ENCODE measurements at places on chromosomes 13 and 19.

- DNase-seq: no peak
Measured at GRCh38 chr13:47454986-47455385, 546.1 kb downstream of the SUCLA2 start.

DNA sequence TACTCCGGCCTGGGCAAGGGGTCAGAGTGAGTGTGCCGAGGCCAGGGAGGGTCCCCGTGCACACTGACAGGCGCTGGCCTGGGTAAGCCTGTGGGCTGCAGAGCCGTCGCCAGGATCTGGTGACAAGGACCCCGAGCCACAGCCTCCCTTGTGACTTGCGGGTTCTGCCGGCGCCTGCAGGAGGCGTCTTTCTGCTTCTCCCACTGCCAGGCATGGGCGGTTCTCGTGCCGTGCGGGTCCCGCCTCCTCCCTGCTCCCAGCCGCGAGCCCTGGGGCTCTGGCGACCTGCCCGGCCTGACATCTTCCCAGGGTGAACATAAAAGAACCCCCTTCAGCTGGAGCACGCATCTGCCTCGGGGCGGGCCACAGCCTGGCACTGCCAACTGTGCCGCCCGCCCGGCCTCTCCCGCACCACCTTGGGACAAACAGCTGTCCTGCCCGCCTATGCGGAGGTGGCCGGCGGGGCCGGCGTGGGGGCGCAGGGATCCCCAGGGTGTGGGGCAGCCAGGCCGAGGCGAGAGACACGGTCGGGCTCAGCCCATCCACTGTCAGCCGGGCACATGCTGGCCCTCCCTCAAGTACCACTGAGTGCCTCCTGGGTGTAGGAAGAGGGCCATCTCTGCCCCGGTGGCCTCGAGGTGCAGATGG, 1.5 kb upstream of the HCN2 start:
- peak; percentile 63 for DNase-seq

DNA sequence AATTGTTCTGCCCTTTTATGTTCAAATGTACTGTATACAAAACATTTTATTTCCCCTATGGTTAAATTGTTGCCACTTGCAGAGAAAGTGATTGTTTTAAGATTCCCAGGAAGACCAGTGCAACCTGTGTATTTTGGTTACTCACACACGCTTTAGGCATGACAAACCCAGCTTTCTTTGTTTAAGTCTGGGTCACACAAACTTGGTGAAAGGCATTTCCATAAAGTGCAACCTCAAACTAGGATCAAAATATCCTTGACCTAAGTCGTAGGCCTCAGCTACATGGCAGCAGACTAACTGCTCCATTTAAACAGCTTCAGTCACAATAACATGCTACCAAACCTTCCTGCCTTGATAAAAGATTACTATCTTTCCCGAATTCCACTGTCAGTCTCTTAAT, 639.0 kb upstream of the PRR20A start:
- DNase-seq: no peak

DNA sequence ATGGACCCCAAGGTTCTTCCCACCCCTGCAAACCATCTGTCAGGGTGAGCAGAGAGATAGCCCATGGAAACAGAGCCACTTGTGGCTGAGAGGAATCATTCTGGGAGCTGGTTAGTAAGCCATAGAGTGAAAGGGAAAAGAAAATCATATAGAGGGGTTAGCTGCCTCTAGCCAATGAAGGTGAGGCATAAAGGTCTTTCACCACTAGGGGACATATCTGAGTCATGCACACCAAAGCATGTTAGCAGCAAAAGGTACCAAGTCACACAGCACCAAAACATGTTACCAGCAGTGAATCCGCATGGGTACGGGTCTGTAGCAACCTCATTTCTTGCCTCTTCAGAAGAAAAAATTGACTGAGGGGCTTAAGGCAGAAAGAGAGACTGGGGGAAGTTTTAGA, 76.7 kb upstream of the ZNF43 start:
- no peak for DNase-seq

DNA sequence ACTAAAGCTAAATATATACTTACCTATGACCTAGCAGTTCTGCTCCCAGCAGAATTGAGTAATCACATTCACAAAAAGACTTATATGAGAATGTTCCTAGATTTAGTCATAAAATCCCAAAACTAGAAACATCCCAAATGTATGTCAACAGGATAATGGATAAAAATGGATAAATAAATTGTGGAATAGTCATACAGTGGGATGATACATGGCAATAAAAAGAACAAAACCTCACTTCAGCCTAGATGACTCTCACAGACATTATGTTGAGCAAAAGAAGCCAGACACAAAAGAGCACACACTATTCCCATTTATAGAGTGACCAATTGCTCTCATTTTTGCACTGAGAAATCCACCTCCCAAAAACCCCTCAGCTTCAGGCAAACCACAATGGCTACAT, 352.4 kb upstream of the HTR2A start:
- no peak for DNase-seq

DNA sequence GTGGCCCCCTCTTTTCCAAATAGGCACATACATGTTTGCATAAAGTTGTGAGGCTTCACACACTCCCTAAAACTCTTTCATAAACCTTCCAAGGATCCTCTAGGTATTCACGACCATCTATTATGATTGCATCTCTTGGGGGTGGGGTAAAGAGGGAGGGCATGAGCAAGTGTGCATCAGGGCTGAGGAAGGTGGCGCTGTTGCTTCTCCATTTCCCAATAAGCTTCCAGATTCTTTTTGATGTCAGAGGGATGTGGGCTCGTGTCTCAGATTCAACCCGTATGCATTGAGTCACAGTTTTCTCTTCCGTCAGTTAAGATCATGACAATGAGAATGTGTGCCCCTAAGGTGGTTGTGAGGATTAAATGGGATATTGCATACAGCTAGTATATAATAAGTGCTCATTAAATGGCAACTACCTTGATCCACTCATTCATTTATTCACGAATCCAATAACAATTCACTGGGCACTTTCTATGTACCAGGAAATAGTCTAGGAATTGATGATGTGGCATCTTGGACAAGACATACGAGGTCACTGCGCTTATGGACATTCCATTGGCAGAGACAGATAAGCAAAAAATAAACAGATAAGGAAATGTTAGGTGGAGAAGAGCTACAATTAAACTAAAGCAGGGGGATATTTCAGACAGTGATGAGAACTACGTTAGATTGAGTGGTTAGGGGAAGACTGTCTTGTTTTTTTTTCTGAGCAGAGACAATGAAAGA, 10.3 kb downstream of the CYP2B6 start:
- DNase-seq: no peak

GRCh38 chr13:93361703-93362102, 135.1 kb downstream of the GPC6 start:
- DNase-seq: no peak

DNA sequence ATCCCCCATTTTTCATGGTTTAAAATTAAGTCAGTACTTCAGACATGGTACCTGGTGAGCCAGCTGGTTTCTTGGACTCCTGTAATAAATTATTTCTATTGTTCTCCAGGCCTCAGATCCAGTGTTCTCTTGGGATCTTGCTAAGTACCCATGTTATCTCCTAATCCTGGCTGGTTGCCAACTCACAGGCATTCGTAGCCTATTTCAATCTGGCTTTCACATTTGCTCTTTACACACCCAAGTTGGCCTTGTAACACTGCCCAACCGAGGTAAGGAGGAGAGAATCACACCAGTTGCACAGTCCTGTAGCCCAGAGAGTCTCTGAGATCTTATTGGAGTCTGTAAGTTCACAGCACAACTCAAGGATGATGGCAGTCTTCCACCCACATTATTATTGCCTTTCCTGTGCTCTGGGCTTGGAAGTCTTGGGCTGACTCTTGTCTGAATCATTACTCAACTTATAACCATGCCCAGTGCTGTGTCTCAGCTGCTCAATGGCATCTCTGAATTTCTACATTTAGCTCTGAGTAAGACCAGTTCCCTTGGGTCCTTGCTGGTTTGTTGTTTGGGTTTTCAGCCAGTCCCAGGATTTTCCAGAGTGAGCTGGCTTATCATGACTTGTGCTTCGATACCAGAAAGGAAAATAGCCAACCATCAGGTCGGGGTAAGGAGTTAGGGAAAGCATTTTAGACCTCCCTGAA, 76.6 kb upstream of the KLF12 start:
- DNase-seq: no peak

- DNase-seq: no peak
Measured at GRCh38 chr19:30046522-30046921, 104.5 kb downstream of the URI1 start.

DNA sequence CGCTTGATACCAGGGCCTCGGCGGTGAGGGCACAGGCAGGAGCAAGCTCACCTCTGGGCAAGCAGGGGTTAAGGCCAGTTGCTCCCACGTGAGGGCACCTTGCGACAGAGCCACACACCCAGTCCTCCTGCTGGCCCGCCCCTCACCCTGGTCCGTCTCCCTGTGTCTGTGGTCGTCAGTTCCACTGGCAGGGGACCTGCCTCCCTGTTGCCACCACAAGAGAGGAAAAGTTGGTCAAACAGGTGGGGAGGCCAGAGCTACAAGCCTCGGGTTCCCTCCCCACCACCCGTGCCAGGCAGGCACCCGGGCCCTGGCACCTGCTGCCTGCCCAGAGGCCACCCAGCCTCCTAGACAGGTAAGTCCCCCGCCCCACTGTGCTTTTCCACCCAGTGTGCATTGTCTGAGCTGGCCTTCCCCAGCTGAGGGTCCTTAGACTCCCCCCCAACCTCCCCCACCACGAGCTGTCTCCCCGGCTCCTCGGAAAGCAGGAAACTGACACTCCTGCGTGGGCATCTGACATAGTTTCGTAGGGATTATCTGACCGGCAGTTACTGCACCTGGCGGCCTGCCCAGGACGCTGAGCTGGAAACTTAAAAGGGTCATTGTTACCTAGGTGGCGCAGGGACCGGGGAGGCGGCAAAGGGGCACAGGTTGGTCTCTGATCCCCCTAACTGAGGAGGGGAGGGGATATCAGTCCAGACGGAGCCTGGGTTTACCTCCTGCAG, at the start of gene TJP3:
Gene TJP3, plus strand, starts transcription at position 178 of the 725 bp plus-strand sequence. CDS start 20,049 bp downstream, outside the sequence.
- DNase-seq: no peak

DNA sequence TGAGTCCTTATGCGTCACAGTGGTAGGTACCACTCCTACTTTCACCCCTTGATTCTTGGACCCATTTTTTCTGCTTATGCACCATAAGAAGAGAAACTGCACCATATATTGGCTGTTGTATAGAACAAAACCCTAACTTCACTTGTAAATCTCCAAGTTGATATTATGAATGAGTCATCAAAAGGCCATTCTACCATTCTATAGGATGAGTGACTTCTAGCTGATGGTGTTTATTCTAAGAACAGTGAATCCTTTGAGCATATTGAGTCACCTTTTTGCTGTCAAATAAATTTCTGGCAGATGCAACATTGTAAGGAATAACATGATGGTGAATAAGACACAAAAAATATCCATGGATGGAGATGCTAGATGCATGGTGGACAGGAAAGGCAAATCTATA, 57.7 kb downstream of the POLR1D start:
- DNase-seq: no peak

- no peak for DNase-seq
Measured at GRCh38 chr19:33075519-33075918, 5.5 kb upstream of the GPATCH1 start.
